GM04504 (cell line): ENCODE measurements at places on chromosomes 1 and 21.
A peak's percentile ranks its signal among the peaks of the same experiment; 100 is the strongest.

DNA sequence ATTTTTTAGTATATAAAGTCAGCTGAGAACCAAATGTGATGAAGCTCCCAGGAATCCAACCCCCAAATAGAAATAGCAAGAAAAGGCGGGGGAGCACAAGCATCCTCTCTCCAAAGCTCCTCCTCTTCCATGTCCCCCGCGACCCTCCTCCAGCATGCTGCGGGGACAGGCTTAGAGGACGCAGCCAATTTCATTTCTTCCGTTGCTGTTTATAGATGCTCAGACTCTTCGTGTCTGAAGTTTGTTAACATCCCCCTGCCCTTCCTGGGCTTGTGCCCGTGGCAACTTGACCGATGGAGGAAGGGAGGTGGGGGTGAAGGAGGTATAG is 754 bp upstream of the NPPA start:
- no peak for DNase-seq

DNA sequence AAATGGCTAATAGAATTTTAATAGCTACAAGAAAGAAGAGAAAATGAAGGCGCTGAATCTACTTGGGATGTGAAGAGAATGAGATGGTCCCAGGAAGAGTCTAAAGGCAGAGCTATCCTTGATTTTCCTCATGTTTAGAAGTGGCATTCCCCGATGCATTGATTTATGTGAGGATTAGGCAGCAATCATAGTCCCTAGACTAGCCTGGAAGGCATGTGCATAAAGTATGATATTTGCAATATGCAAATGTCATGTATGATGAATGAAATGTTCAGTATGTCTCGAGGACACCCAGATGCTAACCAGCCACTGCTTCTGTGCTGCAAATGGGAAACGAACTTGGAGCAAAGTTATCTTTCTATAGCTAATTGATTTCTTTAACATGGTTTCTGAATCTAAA is 641.5 kb upstream of the PLXNA2 start:
- DNase-seq = no peak

DNA sequence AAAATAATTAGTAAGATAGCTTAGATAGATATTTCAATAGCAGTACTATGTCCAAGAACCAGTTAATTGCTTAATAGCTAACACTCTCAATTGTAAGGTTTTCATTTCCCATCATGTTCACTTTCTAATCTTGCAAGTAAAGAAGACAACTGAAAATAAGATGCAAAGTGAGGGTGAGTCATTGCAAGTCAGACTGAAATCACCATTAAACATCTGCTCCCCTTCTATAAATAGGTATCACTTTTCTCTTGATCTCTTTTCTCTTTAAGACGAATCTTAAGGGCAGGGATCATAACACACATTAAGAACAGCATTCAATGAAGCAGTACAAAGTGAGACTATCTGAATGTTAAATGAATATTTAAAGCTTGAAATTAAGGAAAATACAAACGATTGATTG is 40.4 kb downstream of the UBR4 start:
- no peak for DNase-seq

DNA sequence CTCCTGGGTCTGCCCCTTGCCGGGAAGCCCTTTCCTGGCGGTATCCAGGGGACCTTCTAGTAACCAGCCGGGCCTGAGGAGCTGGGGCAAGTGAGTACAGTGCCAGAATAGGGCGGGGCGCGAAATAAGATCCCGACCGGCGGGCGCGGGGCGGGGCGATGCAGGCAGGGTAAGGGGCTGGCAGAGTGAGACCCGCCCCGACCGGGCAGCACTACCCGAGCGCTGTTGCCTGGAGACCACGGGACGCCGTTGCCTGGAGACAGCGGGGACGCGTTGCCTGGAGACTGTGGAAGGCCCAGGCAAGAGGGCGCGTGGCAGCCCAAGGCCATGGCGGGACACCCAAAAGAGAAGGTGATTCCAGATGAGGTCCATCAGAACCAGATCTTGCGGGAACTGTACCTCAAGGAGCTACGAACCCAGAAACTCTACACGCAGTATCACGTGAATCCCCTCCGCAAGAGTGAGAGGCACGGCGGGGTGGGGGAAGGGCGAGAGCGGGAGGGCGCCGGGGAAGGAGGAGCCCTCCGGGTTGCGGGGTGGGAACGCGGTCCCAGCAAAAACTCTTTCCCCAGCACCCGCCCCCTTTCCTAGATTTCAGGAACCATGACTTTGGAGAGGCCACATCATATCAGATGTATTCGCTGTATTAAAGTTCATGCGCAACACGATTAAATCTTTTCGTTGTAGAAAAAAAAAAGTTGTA is 24.3 kb downstream of the EBNA1BP2 start:
- peak; percentile 26 for DNase-seq

- DNase-seq = no peak
These were observed 108.1 kb downstream of the SLC44A5 start for GRCh38 chr1:75502776-75503175.

- no peak for DNase-seq
These were observed 486.9 kb upstream of the USP24 start for GRCh38 chr1:55702064-55702463.

- DNase-seq = no peak
These were observed 1.3 kb downstream of the TACSTD2 start for GRCh38 chr1:58575551-58576324.

DNA sequence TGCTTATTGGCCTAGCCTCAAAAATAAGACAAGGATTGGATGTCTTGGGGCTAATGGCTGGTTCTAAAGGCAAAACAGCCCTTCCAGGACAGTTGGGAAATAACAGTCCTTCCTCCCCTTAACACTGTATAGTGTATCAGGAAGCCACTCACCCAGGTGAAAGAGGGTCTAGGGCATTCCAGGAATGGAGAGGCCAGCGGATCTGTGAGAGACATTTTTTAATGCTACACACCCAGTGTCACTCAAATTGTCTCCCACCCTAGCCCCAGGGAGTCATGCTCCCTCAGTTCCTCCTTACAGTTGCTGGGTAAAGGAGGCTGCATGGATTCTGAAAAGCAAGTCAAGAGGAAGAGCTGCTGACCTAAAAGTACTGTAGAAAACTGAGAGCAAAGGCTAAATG is 24.1 kb upstream of the EXO1 start:
- DNase-seq = no peak

DNA sequence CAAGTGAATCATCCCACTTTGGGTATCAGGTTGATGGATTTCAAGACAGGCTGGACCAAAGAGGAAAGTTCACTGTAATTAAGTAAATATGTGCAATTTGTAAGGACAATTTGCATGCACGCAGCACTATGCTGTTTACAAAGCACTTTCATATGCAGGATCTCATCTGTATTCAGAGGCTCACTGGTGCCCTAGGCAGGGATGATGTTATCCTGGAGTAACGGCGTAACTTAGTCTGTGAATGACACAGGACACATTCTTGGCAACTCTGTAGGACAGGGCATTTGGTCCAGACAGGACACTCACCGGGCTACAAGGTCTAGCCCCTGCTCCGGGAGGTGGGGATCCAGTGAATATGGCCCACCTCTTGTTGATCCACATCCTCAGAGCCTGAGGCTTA is 365.4 kb upstream of the DUSP10 start:
- DNase-seq = no peak

DNA sequence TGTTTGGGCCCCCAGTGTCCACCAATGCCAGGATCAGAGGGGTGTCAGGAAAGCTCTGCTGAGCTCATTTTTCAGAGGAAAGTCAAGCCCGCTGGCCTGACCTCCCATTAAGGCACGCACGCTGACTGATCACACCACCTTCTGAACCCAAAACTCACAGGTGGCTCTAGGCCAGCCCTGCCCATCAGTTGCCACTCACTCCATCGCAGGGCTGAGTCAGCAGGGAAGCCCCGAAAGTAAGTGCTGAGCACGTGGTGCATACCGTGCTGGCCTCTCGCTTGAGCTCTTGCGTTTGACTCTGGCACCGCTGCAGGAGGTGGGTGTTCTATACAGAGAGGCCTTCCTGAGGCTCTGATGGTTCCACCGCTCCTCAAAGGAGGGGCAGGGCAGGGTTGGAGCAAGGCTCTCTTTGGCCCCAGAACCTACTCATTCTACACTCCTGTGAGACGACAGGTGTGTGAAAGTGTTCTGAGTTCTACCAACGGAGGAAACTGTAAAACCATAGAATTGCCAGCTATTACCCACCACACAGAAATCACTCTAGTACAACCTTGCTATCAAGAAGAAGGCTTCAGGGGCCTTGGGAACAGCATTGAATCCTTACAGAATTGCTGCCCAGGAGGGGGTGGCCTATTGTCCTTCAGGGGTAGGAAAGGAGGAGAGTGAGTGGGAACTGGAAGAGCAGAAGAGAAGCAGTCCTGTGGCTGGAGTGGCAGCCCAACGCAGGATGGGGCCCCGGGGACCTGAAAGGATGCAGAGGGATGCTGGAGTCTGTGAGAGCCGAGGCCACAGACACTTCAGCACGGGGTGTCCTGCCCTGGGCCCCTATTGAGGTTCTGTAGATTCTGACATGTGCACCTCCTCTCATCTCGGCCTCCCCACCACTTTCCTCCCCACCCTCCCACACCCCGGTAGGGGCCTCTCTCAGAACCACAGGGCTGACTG is 214.7 kb upstream of the EDN2 start:
- no peak for DNase-seq

- no peak for DNase-seq
These were observed 65.1 kb downstream of the KCNK1 start for GRCh38 chr1:233679030-233679429.

GRCh38 chr1:204104331-204105130 is 31.6 kb downstream of the SOX13 start:
- DNase-seq = no peak

GRCh38 chr1:31952825-31953220 is 14.7 kb upstream of the PTP4A2 start:
- no peak for DNase-seq

DNA sequence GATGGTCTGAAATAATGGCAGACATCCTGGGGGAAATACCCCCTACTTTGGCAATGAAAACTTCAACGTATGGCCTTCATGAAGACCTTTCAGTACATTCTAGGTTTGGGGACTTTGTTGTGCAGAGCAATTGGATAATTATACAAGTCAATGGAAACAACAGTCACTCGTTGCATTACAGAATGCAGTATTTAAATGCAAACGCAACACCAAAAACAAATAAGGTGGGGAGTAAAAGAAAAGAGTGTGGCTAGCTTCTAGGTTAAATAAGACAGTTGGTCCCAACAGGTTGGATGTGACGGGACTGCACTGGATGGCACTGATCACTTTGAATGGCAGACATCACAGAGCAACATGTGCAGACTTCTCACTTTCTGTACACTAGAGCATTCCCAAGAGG is 358.3 kb upstream of the GREM2 start:
- DNase-seq = no peak

GRCh38 chr1:173191011-173191705 is 16.0 kb downstream of the TNFSF4 start:
- no peak for DNase-seq

GRCh38 chr21:28233536-28234220 is 759.0 kb downstream of the LTN1 start:
- no peak for DNase-seq

- no peak for DNase-seq
These were observed 31.9 kb downstream of the UBE4B start for GRCh38 chr1:10064416-10065343.

DNA sequence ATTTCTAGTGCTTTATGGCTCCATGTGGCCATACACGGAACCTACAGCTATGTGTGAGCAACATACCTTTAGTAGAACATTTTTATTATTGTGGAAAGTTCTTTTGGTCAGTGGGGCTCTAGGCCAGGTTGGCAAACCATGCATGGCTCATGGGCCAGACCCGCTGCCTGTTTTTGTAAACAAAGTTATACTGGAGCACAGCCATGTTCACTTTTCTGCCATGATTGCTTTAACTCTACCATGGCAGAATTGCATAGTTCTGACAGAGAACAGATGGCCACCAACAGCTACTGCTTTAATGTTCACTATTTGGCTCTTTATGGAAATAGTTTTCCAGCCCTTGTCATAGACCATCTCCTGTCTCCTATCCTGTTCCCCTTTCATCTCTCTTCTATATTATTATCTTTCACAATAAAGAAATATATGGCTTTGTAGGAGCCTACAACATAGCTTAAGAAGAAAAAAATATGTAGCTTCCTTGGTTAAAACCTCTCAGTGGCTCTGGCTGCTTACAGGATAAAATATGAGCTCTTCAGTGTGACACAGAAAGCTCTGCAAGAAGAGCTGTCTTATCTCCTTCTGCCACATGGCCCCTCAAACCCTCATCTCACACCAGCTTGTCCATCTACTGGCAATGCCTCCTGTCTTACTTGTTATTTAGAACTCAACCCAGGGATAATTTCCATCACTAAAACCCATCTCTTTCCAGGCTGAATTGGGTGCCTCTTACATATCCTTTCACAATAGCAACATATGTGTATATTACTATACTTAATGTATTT is 54.6 kb upstream of the RWDD3 start:
- DNase-seq = no peak

DNA sequence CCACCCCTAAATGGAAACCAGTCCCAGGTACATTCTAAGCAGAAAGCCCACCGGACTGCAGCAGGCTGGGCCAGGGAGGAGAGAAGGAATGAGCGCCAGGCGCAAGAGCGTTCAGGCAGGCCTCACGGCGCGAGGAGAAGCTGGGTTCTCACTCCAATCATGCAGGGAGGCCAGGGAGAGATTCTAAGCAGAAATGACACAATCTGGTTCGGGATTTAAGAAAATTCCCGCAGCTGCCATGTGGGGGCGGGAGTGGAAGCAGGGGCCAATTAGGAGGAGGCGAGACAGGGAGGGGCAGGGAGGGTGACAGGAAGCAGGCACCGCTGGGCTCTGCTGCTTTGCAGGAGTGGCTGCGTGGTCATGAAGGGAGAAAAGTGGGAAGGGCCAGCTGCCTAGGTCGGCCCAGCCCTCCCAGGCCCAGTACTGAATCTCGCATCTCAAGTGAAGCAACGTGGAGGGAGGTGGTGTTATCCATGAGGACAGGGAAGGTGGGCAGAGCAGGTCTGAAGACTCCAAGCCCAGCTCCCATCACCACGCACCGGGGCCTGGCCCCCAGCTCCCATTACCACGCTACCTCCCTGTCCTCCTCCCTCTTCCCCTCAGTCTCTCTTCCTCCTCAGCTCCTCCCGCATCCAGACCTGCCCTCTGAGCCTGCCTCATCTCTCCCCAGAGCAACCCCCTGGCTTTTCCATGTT is 11.8 kb downstream of the NPHP4 start:
- no peak for DNase-seq

GRCh38 chr1:212295579-212295978 is 10.4 kb downstream of the PPP2R5A start:
- no peak for DNase-seq

DNA sequence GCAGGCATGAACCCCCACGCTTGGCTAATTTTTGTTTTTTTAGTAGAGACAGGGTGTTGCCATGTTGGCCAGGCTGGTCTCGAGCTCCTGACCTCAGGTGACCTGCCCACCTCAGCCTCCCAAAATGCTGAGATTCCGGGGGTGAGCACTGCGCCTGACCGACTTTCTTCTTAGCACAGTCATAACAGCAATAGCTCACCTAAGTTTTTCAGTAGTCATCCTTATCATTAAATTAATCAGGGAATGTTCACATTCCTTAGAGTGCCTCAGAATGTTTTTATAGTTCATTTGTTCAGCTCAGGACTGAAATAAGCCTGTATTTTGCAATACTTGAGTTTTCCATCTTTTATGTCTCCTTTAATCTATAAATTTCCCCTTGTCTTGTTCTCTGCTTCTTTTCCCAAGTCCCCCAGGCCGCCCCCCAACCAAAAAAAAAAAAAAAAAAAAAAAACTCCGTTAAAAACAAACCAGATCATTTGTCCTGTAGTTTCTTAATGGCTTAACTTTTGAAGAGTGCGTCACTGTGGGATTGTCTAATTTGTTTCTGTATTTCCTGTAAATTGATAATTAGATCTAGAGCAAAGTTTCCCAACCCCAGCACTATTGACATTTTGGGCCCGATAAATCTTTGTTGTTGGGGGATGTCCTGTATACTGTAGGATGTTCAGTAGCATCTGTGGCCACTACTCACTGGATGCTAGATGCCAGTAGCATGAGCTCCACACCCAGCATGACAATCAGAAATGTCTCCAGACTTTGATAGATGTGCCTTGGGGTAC is 120.7 kb downstream of the ITSN1 start:
- DNase-seq = no peak
